DMS153 (cell line): ENCODE measurements at places on chromosomes 5 and 9.

- DNase-seq: no peak
Observed at GRCh38 chr5:169795338-169795737, 158.3 kb downstream of the DOCK2 start.

DNA sequence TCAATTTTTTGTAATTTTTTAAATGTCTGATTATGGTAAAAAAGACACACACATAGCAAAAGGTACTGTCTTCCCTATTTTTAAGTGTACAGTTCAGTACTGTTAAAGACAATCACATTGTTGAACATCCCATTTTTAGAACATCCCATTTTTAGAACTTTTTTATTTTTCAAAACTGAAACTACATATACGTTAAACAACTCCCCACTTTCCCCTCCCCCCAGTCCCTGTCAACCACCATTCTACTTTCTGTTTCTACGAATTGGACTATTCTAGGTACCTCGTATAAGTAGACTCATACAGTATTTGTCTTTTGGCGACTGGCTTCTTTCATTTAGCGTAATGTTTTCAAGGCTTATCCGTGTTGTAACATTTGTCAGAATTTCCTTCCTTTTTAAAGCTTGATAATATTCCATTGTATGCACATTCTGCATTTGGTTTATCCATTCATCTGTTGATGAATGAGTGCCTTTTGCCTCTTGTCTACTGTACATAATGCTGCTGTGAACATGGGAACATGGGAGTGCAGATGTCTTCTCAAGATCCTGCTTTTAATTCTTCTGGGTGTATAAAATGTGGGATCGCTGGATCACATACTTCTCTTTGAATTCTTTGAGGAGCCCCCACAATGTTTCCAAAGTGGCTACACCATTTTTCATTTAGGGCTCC is 154.0 kb downstream of the PIK3R1 start:
- DNase-seq: no peak

- DNase-seq: no peak
Observed at GRCh38 chr5:86125731-86126601, 491.8 kb upstream of the COX7C start.

GRCh38 chr9:94157050-94157801 is 73.0 kb downstream of the PTPDC1 start:
- peak; percentile 93 for DNase-seq

GRCh38 chr5:23506329-23507236 is 826 bp upstream of the PRDM9 start:
- no peak for DNase-seq

GRCh38 chr5:120240706-120241105 is 223.4 kb upstream of the PRR16 start:
- no peak for DNase-seq

- DNase-seq: no peak
Observed at GRCh38 chr5:68522863-68523262, 307.3 kb downstream of the PIK3R1 start.

GRCh38 chr5:6076341-6077239 is 301.8 kb downstream of the MED10 start:
- DNase-seq: no peak

- DNase-seq: no peak
Observed at GRCh38 chr9:103041961-103042360, 46.8 kb downstream of the CYLC2 start.

- no peak for DNase-seq
Observed at GRCh38 chr5:58224661-58225060, 235.2 kb downstream of the PLK2 start.

- DNase-seq: no peak
Observed at GRCh38 chr9:95570646-95571045, 53.9 kb upstream of the PTCH1 start.
